ENCODE measurements at places on chromosomes 6 and 20. TPM values are rescaled to one million over a fixed set of nuclear protein-coding genes. Genes with fewer than 3 reads are reported as not detected.

SRSF12 gene
- total RNA-seq: 7.0 TPM

VIP gene
- 0.36 TPM for total RNA-seq

TLDC2 gene
- not detected for total RNA-seq

NR2E1 gene
- total RNA-seq: not detected

TSHZ2 gene
- 0.72 TPM for total RNA-seq

DNA sequence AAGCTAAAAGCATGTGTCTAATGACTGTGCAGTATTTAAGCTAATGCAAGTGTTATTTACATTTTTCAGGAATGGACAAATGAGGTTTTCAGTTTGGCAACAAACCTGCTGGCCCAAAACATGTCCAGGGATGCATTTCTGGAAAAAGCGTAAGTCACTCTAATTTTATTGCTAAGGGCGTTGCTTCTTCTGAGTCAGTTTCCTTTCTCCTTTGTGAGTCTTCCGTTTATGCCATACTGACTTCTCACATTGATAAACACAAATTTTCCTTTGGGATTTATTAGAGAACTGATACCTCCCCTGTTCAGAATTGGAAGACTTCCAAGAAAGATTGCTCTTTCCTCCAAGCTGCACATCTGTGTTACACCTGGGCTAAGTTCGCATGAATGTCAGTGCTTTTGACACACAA is 422.9 kb upstream of the PLCB4 start:
- peak overlapping the region; percentile 15 for H3K27ac ChIP-seq
- peak; percentile 57 for DNase-seq
- H3K36me3 ChIP-seq: no peaks in the 10 kb centered on the region
- H3K4me3 ChIP-seq: no peak overlapping the region

GRCh38 chr20:36919715-36920333 is 31.7 kb downstream of the SAMHD1 start:
- no peak overlapping the region for H3K27ac ChIP-seq
- H3K4me1 ChIP-seq: no peaks in the 10 kb centered on the region
- H3K36me3 ChIP-seq: no peaks in the 10 kb centered on the region
- DNase-seq: peak; percentile 32

GRCh38 chr6:38355519-38355918 is 284.2 kb downstream of the BTBD9 start:
- no peak for DNase-seq
- H3K27me3 ChIP-seq: no peaks in the 10 kb centered on the region
- H3K36me3 ChIP-seq: no peaks in the 10 kb centered on the region
- peaks cover 7% of the 10 kb centered on the region for H3K4me1 ChIP-seq
- H3K27ac ChIP-seq: no peak overlapping the region

- no peak for DNase-seq
- no peak overlapping the region for H3K27ac ChIP-seq
- peaks cover 13% of the 10 kb centered on the region for H3K36me3 ChIP-seq
- H3K4me1 ChIP-seq: no peaks in the 10 kb centered on the region
These were observed 109.4 kb downstream of the ATXN1 start for GRCh38 chr6:16651871-16652270.

DNA sequence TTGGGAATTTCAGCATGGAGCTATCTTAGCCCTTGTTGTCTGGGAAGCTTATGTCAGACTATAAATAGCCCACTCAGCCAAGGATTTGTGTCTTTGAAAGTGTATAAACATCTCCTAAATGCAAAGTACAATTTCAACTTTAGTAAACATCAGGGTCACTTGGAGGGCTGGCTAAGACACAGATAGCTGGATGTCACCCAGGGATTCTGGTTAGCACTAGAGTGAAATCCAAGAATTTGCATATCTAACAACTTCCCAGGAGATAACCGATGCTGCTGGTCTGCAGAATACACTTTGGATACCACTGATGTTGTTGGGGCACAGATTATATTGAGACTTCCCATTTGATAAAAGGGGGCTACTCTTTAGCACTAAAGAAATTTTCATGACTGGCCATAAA is 130.9 kb downstream of the PAX1 start:
- H3K4me1 ChIP-seq: no peaks in the 10 kb centered on the region
- H3K27ac ChIP-seq: no peak overlapping the region
- DNase-seq: no peak
- no peaks in the 10 kb centered on the region for H3K27me3 ChIP-seq
- no peaks in the 10 kb centered on the region for H3K36me3 ChIP-seq
- no peak overlapping the region for H3K4me3 ChIP-seq

- no peaks in the 10 kb centered on the region for H3K36me3 ChIP-seq
- no peak overlapping the region for H3K4me3 ChIP-seq
- no peak overlapping the region for H3K27ac ChIP-seq
- peaks cover 5% of the 10 kb centered on the region for H3K27me3 ChIP-seq
These were observed 6.8 kb upstream of the BTN1A1 start for GRCh38 chr6:26493258-26493657.

GRCh38 chr6:123226398-123226797 is 230.4 kb downstream of the CLVS2 start:
- H3K27ac ChIP-seq: no peak overlapping the region
- no peaks in the 10 kb centered on the region for H3K27me3 ChIP-seq
- H3K36me3 ChIP-seq: no peaks in the 10 kb centered on the region
- no peaks in the 10 kb centered on the region for H3K4me1 ChIP-seq
- no peak for DNase-seq

- H3K4me1 ChIP-seq: peaks cover 19% of the 10 kb centered on the region
- H3K27me3 ChIP-seq: no peaks in the 10 kb centered on the region
- no peak overlapping the region for H3K4me3 ChIP-seq
- H3K27ac ChIP-seq: no peak overlapping the region
- H3K36me3 ChIP-seq: peaks cover 37% of the 10 kb centered on the region
- no peak for DNase-seq
These were observed 318.9 kb downstream of the SYNE1 start for GRCh38 chr6:152318278-152318677.

DNA sequence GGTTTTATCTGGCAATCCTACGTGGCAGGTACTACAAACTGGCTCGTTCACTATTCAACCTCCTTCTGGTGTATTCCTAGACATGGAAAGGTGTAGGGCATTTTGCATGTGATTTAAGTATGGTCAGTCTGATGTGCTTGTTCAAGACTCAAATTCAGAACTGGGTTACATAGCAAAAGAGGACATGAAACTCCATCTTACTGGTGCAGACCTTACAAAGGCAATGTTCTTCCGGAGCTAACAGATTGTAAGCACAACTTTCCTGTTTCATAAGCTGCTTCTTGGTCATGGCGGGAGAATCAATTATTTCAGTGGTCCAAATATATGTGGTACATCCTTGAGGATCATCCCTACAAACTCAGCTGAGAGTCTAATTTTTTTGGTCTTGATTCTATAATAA is 703.4 kb downstream of the EPM2A start:
- H3K27me3 ChIP-seq: no peaks in the 10 kb centered on the region
- H3K27ac ChIP-seq: no peak overlapping the region
- no peak overlapping the region for H3K4me3 ChIP-seq
- H3K4me1 ChIP-seq: no peaks in the 10 kb centered on the region
- no peaks in the 10 kb centered on the region for H3K36me3 ChIP-seq

- no peak for DNase-seq
- H3K27me3 ChIP-seq: peaks cover 3% of the 10 kb centered on the region
- no peak overlapping the region for H3K27ac ChIP-seq
- no peak overlapping the region for H3K4me3 ChIP-seq
- no peaks in the 10 kb centered on the region for H3K36me3 ChIP-seq
These were observed 104.5 kb downstream of the DHX35 start for GRCh38 chr20:39066471-39067242.

DNA sequence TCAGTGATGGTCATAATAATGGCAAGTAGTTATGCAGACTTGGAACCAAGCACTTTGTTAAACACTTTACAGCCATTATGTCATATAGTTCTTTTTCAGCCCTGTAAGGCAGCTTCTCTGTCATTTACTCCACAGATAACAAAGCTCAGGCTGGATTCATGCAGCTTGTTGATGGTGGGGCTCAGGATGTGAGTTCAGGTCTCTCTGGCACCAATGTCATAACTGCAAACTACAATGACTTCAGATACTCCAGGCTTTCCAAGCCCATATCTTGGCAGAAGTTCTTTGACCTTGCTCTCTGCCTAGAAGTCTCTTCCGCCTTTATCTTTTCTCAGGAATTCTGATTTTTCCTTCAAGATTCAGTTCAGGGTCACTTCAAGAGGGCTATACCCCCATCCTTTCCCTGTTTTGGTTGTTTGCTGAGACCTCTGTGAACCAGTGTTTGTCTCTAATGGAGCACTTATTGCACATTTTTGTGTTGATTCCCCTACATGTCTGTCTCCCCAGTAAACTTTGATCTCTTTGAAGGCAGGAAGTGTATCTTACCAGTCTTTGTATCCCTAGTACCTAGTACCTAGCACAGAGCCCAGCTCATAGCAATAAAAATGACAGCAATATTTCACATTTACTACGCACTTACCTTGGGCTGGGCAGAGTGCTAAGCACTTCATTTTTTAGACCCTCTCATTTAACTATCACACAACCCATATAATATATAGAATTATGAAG is 19.7 kb upstream of the EFHC1 start:
- no peaks in the 10 kb centered on the region for H3K4me1 ChIP-seq
- no peak overlapping the region for H3K4me3 ChIP-seq
- no peak overlapping the region for H3K27ac ChIP-seq
- DNase-seq: no peak
- H3K27me3 ChIP-seq: no peaks in the 10 kb centered on the region

GRCh38 chr6:135519348-135519747 is 21.8 kb upstream of the AHI1 start:
- no peak overlapping the region for H3K27ac ChIP-seq
- peaks cover 6% of the 10 kb centered on the region for H3K4me1 ChIP-seq
- no peak for DNase-seq
- no peaks in the 10 kb centered on the region for H3K27me3 ChIP-seq
- no peak overlapping the region for H3K4me3 ChIP-seq

GRCh38 chr20:32711346-32711745 is 31.9 kb downstream of the COMMD7 start:
- no peak for DNase-seq
- H3K27me3 ChIP-seq: no peaks in the 10 kb centered on the region
- H3K27ac ChIP-seq: no peak overlapping the region

- DNase-seq: no peak
- peak overlapping the region; percentile 54 for H3K4me3 ChIP-seq
- H3K27ac ChIP-seq: no peak overlapping the region
- no peaks in the 10 kb centered on the region for H3K36me3 ChIP-seq
- H3K4me1 ChIP-seq: peaks cover 7% of the 10 kb centered on the region
- peaks cover 42% of the 10 kb centered on the region for H3K27me3 ChIP-seq
These were observed 8.8 kb downstream of the DUSP15 start for GRCh38 chr20:31861385-31862156.

DNA sequence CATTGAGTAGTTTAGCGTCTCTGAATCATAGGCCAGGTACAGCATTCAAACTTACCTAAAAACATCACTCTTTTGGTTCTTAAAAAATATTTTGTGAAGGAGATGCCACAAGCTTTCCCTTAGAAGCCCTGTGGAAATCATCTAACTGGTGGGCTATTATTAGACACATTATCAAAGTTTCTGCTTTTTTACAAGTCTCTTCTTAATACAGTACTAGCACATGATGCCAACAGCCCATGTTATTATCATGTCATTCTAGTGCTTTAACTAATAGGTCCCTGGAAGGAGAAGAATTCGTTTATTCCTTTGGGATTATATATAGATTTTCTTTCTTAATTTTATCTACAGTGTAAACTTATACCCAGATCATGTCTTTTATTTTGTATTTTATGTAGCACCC is 146.0 kb upstream of the PTPRK start:
- no peak for DNase-seq
- no peaks in the 10 kb centered on the region for H3K4me1 ChIP-seq
- no peak overlapping the region for H3K27ac ChIP-seq
- H3K4me3 ChIP-seq: no peak overlapping the region

GRCh38 chr6:136192902-136193301 is 57.2 kb downstream of the MTFR2 start:
- H3K27ac ChIP-seq: no peak overlapping the region
- DNase-seq: no peak
- no peaks in the 10 kb centered on the region for H3K36me3 ChIP-seq
- H3K4me3 ChIP-seq: no peak overlapping the region
- no peaks in the 10 kb centered on the region for H3K27me3 ChIP-seq

DNA sequence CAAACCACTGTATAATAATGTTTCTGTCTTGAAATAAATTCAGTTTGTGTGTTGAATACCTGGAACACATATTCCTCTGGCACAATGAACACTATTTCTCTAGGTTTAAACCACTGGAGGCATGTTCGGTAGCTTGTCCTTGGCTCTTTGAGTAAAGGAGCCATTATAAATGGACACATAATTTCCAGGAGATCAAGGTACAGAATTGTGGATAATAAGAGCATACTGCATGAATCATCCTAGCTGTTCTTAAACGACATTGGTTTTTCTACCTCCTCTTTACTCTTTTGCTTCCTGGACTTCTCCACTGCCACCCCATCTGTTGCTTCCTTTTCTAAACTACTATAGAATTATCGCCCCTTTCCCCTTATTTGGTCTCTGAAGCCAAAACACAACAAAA is 1.2 kb downstream of the CENPW start:
- no peaks in the 10 kb centered on the region for H3K27me3 ChIP-seq
- no peak overlapping the region for H3K27ac ChIP-seq
- H3K4me1 ChIP-seq: peaks cover 8% of the 10 kb centered on the region
- peak overlapping the region; percentile 96 for H3K4me3 ChIP-seq
- DNase-seq: no peak
